T-helper 9 cell (primary cell): ENCODE measurements at places on chromosomes 7 and 10.

DNA sequence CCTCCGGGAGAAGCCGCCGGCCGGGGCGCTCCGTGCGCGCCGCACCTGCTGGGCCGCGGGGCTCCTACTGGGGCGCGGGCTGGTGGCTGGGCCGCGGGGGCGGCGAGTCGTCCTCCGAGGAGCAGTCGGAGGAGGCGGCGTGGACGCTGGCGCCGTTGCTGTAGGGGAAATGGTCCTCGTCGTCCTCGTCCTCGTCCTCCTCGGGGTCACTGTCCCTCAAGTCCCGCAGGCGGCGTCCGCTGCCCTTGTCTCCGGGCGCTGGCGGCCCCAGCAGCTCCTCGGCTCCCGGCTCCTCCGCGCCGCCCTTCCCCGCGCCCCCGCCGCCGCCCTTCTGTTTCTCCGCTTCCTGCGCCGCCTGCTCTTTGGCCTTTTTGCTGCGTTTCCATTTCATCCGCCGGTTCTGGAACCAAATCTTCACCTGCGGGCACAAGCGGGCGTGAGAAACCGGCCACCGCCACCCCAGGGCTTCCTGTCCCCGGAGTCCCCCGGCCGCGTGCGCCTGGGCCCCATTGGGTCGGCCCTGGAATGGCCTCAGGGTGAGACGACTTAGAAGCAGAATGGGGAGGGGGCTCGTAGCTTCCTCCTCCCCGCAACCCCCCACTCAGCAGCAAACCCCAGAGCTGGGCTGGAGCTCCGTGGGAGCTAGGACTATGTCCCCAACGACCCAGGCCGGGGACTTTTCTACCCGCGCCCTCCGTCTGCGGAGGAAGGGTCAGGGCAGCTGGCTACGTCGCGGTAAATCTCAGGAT is 4.8 kb downstream of the MNX1 start:
- DNase-seq: no peak

GRCh38 chr10:71970331-71970730 is 6.1 kb downstream of the CHST3 start:
- no peak for DNase-seq

DNA sequence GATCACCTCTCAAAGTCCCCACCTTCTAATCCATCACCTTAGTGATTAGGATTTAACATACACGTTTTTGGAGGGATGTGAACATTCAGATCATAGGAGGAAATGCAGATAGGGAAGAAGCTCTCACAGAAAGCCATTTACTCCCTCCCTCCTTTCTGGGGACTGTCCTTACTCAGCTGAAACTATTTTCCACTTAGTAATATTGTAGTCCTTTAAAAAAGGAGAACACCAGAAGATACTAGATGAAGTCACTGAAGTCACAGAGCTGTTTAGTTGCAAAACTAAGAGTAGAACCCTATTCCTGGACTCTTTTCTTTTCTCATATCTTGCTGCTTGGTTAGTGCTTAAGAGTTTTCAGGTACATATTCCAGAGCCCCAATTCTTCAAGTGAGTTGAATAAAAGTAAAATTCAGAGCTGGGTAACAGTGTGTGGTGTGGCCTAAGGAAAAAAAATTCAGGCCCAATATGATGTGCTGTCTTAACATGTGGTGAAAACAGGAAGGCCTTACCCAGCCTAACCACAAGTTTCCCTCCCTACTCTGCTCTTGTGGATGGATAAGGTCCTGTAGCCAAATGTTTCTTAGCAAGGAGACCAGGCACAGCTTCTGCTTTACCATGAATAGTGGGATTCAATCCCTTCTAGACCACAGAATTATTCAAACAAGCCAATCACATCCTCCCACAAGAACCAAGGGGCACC is 135.7 kb downstream of the INHBA start:
- DNase-seq: no peak

GRCh38 chr10:83476211-83476610 is 663.1 kb upstream of the GHITM start:
- DNase-seq: no peak

DNA sequence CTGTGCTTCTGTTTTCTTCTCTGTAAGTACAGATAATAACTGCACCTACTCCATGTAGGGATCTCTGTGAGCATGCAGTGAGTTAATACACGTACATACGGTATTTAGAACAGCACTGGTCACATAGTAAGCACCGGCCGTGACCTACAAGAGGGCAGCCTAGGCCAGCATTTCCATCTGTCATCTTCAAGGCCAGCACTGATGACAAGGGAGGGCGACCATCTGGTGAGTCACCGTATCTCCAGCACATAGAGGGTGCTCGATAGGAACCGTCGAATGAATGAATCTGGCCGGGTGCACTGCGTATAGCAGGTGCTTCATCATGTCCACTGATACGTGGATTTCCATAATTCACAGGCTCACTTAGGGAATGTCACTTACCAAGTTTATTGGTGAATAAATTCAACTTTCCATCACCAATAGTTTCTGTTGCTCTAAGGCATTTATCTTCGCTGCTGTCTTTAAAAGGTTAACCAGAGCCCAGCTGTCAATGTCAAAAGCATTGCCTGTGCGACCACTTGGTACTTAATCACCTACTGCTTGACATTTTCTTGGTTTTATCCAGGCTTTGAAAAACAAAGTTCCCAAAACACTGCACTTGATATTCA is 8.3 kb downstream of the NOD1 start:
- DNase-seq: no peak

- no peak for DNase-seq
Measured at GRCh38 chr10:125146791-125147579, 13.4 kb downstream of the CTBP2 start.
